ENCODE measurements at places on chromosomes 1 and 21.

GRCh38 chr21:36167541-36167940, 10.9 kb downstream of the DOP1B start:
- DNase-seq = no peak

DNA sequence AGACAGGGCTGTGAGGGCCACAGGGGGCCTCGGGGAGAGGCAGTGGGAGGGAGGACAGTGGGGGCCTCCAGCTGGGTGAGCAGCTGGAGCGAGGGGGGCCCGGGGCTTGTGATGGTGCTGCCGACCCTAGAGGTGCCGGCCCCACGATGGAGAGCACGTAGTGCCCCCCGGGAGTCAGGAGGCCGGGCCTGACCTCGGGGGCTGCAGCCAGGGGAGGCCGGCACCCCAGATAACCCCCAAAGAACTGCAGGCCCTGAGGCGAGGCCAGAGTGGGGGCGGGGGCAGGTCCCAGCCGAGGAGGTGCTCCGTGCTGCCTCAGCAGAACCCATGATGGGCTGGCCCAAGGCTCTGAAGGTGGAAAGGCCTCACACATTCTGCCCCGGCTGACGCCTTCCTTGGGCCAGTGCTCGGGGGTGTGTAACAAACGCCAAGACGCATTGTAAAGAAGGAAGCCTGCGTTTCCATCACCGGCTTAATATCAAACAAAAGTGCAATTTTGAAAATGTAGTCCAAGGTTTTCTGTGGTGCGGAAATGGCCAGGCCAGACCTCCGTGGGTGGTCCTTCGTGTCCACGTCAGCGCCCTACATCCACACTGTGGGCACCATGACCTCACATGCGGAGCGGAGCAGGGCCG, 55.2 kb downstream of the COL6A1 start:
- no peak for DNase-seq

DNA sequence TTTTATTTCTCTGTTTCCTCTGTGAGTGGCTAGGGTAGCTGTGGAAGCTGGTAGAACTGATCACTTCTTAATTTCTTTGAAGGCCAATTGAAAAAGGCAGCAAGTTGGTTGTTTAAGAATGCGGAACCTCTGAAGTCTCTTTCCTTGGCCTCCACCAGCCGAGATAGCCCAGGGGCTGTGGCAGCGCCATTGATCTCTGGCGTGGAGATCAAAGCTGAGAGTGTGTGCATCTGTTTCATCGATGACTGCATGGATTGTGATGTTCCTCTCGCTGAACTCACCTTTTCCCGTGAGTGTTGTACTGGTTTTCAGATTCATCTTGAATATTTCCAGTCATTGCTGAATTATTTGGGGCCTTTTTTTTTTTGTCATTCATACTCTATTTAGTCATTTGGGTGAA, 97.7 kb downstream of the VPS13D start:
- DNase-seq = no peak

DNA sequence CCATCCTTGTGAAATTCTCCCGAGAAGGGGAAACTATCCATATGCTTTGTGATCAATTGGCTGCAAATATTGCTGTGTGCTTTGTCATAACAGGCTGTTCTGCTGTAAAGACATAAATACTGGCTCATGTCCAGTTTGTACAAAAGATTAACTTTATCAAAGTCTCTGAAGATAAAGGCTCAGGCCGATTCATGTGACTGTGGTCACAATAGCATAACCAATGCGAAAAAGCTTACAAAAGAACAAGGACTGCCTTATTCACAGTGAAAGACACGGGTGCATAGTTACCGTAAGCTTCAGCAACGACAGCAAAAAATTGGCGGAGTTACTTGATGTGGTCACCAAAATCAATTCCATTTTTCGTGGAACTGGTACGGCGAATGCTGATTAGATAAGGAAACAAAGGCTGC, 173.6 kb upstream of the CHRM3 start:
- no peak for DNase-seq
